ENCODE measurements at places on chromosomes 16 and 17.

- peak; percentile 72 for DNase-seq
Measured at GRCh38 chr17:68205808-68206720, 41.8 kb upstream of the AMZ2 start.

- no peak for DNase-seq
Measured at GRCh38 chr16:10584981-10585438, 4.6 kb upstream of the EMP2 start.

- DNase-seq, result peak; percentile 81
Measured at GRCh38 chr17:50661795-50662391, 27.2 kb downstream of the ABCC3 start.

DNA sequence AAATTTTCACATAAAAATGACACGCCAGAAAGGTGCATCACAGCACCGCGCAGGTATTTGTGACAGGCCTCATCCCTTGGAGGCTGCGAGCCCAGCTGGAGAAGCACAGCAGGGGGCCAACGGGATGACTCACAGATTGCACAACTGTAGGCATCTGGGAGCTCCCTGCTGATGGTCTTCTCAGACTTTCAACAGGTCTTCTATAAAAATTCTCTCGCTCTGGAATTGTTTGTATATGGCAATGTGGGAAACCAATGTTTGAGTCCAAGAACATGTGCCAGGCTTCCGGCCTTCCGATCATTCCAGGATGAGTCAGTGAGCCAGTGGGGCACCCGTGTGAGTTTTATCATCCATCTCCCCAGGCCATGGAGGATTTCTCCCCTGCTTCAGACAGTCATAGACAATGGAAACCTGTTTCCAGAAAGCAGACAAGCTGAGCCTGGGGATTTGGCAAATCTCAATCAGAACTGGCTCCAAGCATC, 24.1 kb upstream of the ADORA2B start:
- peak; percentile 92 for DNase-seq

DNA sequence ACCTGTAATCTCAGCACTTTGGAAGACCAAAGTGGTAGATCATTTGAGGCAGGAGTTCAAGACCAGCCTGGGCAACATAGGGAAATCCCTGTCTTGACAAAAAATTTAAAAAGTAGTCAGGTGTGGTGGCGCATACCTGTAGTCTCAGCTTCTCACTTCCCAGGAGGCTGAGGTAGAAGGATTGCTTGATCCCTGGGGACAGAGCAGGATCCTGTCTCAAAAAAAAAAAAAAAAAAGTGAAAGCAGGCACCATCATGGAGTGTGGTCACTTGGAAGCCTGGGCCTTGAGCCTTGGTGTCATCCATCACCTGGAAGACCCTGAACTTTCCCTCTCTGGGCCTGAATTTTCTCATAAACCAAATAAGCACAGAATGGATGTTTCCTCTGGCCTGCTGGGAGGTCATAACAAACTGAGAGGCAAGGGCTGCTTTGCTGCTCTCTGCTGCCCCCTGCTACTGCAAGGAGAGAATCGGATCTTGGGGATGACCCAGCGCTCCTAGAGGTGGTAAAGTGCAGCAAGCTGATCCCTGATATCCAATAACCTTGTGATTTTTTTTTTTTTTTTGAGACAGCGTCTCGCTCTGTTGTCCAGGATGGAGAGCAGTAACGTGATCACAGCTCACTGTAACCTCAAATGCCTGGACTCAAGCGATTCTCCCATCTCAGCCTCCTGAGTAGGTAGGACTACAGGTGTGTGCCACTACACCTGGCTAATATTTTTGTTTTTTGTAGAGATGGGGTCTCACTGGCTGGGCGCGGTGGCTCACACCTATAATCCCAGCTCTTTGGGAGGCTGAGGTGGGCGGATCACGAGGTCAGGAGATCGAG, 75.9 kb upstream of the RNU2-1 start:
- peak; percentile 51 for DNase-seq

DNA sequence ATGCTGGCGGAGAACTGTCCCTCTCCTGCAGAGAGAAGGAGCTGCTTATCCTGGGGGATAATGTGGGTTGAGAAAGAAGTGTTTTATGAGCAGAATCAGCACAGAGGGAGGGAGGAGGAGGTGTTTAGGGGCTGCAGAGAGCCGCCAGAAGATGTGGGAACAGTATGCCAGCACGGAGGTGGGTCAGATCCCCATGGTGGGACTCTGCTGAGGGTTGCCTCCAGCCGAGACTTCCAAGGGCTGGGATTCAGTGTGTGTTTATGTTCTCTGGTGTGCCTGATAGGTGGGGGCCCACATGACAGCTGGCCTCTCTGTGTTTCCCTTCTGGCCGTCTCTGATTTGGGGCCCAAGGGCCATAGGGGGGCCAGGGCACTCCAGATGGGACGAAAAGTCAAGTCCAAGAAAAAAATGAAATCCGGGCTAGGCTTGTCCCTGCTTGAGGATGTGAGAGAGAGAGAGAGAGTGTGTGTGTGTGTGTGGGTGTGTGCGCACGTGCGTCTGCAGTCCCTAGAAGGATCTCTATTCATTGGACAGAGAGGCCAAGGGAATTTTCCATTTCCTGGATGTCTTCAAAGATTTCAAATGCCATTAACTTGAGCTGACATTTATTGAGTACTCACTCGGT, 21.6 kb downstream of the PRKCB start:
- no peak for DNase-seq

DNA sequence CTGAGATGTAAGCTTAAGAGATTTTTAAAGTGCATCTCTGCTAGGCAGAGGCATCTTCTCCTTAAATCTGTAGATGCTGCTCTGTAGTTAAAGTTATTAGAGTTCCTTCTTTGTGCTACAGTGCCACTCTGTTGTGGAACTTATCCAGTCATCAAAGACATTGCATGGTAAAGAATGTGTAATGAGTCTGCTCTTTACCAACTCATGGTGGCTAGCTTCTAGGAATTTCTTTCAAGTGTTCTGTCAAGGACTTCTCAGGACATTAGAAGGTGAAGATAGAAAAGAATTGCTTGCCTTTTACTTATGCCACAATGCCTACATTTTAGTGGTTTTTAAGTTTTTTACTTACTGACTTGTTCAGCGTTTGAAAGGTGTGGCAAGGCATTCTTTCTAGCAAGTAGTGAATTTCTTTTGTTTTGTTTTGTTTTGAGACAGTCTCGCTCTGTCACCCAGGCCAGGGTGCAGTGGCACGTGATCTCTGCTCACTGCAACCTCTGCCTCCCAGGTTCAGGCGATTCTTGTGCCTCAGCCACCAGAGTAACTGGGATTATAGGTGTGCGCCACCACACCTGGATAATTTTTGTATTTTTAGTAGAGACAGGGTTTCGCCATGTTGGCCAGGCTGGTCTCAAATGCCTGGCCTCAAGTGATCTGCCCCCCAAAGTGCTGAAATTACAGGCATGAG, 20.3 kb upstream of the ARL2BP start:
- DNase-seq, result no peak

GRCh38 chr17:44955674-44956425, 8.3 kb upstream of the KIF18B start:
- peak; percentile 15 for DNase-seq

DNA sequence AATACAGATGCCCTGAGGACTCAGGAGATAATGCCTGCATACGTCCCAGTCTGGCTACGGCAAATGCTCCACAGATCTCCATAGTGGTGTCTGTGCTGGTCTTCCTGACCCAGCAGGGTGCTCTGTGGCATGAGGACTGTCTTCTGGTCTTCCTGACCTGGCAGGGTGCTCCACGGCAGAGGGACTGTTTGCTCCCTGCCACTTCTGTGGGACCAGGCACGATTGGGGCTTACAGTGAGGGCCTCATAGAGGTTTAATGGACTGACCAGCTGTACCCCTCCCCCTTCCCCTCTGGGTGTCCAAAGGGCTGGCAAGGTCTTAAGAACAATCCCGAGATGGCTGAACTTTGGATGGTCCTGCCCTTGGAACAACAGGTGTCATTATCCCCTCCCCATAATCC, 123.1 kb downstream of the C16orf78 start:
- DNase-seq, result no peak

GRCh38 chr17:29135464-29135863, 44.7 kb downstream of the MYO18A start:
- no peak for DNase-seq

DNA sequence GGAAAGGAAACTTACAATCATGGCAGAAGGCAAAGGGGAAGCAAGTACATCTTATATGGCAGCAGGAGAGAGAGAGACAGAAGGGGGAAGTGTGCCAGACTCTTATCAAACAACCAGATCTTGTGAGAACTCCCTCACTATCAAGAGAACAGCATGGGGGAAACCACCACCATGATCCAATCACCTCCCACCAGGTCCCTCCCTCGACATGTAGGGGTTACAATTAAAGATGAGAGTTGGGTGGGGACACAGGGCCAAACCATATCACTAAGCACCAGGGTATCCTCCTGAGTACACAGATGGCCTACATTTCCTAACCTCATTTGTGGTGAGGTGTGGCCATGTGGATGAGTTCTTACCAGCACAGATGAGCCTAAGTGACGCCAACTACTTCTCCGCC, 348.6 kb upstream of the ZFHX3 start:
- no peak for DNase-seq

DNA sequence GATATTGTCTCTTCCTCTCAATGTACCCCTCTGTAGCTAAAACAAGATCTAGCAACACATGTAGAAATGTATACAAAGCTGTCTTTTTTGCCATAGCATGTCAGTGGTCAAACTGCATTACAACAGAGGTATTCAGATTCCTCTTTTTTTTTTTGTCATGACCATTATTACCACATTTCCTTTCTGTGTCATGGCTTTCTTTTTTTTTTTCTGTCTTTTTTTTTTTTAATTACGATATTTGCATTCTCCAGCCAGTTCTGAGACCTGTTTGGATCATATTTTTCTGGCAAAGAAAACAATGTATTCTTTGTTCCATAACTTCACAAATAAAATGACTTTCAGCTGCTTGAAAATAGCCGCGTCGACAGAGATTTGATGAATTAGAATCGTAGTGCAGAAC, 27.4 kb upstream of the CAPNS2 start:
- DNase-seq, result no peak

GRCh38 chr17:40900809-40901356, 15.8 kb upstream of the KRT20 start:
- DNase-seq, result no peak

- DNase-seq, result no peak
Measured at GRCh38 chr16:3195975-3196374, 8.0 kb downstream of the OR1F1 start.

- DNase-seq, result no peak
Measured at GRCh38 chr17:72719578-72720493, 372.7 kb downstream of the SLC39A11 start.

- DNase-seq, result no peak
Measured at GRCh38 chr17:1651559-1651844, 1.8 kb upstream of the RILP start.

DNA sequence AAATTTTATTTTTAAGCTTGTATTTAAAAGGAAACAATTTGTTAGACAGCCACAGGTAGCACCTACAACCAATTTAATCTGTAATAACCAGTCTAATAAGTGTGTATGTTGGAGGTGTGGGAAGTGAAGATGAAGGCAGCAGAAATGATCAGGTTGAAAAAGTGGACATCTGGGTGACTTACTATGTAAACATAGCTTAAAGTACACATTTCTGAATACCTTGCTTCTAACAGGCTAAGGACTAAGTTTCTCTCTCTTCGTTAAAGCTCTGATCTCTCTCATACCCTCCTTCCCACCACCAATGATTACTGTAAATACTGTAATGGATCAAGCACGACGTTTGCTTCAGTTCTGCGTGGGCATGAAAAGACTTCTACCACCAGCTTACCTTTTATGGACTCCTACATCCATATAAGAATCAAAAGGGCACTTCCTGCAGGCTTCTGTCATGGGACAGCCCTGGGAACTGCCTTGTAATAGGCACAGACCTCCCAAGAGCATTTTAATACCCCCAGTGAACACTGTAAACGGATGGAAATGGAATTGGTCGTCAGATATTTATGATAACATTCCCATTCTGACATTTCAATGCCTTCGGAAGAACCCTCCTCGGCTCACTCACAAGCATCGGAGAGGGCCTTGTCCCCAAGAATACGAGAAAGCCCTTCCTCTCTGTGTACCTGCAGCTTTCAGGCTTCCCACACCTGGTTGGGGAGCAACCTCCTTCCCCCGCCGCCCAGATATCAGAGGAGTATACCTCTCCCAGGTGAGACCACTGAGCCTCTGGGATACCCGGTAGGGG, 700 bp downstream of the CCDC43 start:
- no peak for DNase-seq

GRCh38 chr16:4593086-4593485, 21.6 kb downstream of the UBALD1 start:
- DNase-seq, result no peak

DNA sequence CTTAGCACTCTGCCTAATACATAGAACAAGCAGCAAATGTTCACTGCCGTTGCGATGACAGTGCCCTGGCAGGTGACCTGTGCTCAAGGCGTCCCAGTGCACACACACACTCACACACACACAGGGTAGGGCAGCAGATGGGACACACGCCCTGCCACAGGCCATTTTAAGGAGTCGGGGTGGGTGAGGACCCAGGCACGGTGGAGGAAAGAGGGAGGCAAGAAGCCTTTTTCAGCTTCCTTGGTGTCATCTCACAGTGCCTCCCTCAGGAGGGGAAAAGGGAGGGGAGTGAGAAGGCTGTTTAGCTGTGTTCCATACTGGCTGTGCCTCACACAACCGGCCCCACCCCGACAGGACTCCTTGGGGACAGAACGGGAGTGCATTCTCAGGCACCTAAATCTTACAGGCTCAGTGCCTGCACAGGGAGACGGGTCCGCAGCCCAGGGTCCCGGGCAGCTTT, 1.5 kb downstream of the PITPNM3 start:
- DNase-seq, result no peak

- no peak for DNase-seq
Measured at GRCh38 chr17:15249487-15249886, 15.6 kb downstream of the PMP22 start.

GRCh38 chr17:43680461-43680860, 18.7 kb upstream of the MEOX1 start:
- no peak for DNase-seq

GRCh38 chr16:53337294-53337693, 97.0 kb upstream of the RBL2 start:
- no peak for DNase-seq

GRCh38 chr16:86095131-86095752, 196.3 kb downstream of the IRF8 start:
- DNase-seq, result peak; percentile 32

DNA sequence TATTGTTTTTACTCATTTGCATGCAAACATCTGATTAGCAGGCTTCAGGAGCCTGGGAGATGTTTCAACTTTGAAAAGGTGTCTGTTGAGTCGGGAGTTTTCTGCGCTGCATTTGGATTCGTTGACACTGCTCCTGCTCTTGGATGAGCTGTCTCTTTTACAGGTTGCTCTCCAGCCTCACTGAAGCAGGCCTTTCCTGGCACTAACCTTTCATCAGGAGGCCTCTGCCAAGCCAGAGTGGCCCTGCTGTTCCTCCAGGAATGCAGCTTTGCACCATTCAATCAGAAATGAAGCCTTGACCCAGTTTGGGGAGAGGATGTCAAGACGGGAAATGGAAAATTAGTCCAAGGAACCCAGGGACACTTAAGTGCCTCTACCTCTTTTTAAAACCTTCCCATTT, 330 bp upstream of the KRTAP29-1 start:
- DNase-seq, result no peak

Data from sigmoid colon (tissue), 7 donors.